Mucosa of gallbladder (tissue), 1 donor: ENCODE measurements at places on chromosomes 3 and 15. TPM values are rescaled to one million over a fixed set of nuclear protein-coding genes. Genes with fewer than 3 reads are reported as not detected.
A peak's percentile ranks its signal among the peaks of the same experiment; 100 is the strongest.

- peak; percentile 93 for DNase-seq
These were observed at the start of gene SCAMP2 for GRCh38 chr15:74873036-74873755. Gene SCAMP2, minus strand, starts transcription at chr15:74873365. Its CDS starts 110 bp downstream, at chr15:74873255.

GRCh38 chr3:105448338-105448982, 81.8 kb downstream of the ALCAM start:
- peak; percentile 11 for DNase-seq

- DNase-seq: no peak
These were observed 135.0 kb upstream of the UBE2E2 start for GRCh38 chr3:23068016-23068728.

- no peak for DNase-seq
These were observed 75.5 kb downstream of the SCN10A start for GRCh38 chr3:38740537-38740936.

DNA sequence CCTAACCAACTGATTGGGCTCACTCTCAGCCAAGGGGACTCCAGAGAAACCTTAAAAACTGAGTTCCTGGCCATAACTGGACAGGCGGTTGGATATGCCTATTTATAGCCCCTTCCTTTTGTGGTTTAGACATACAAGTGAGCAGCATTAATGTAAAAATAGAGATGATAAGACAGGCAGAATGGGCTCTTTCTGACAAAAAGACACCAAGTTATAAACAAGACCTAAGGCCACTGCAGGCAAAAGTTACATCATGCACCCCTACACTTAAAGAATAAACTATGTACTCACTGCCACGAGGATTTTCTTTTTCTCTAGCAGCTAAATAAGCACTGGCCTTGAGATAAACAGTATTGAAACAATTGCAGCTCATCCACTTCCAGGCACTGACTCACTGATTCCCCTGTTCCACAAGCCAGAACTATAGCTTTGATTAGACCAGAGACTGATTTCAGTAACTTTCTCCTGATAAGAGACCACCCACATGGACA, 30.1 kb downstream of the SUCNR1 start:
- DNase-seq: no peak

DNA sequence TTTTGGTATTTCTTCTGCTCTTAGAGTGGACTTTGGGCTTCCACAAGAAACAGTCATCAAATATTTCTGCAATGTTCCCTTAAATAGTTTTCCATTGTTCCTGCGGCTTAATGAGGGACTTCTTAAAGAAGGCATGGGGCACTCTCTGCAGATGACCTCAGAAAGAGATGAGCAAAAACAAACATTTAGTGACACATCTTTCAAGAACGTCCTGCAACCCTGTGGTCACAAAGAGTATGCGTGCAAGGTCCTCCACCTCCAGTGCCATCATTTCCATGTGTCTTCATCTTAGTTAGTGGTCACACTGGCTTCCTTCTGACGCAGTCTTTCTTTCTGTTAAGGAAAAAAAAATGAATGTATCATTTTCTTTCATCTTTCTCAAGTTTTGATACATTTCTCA, 56.2 kb downstream of the GREM1 start:
- no peak for DNase-seq

- no peak for DNase-seq
These were observed 164.1 kb upstream of the CCDC54 start for GRCh38 chr3:107213044-107213669.

DNA sequence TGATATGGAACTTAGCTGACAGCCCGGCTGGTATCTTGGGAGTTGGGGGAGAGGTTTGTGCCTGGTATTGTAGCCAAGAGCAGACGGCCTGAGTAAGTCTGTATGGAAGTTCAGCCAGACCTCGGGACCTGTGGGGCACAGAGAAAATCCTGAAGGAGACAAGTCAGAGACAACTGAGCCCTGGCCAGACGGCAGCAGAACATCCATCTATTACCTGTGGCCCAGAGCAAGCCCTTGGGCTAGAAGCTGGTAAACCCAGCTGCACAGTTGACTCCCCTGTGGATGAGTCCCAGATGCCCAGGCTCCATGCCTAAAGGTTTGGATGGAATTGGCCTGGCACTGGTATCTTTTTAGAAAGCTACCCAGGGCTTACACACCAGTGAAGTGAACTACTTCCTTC, 70.4 kb upstream of the DLG1 start:
- DNase-seq: no peak

DNA sequence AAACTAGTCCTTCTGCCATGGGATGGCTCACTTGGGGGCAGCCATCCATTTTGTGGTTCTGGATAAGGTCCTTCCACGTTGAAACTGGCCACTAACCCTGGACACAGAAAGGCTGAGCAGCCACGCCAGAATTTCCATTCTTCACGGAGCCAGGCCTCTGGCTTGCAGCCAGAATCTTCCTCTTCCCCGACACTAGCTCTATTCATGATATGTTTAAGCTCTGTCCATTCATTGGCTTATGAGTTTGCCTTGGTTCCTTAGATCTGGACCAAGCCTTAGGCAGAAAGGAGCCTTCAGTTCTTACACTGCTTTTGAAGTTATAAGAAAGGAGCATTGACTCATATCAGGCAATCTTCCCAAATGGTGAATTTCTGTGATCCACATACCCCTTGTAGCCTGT, 288.4 kb upstream of the GOLGA6L4 start:
- no peak for DNase-seq

DNA sequence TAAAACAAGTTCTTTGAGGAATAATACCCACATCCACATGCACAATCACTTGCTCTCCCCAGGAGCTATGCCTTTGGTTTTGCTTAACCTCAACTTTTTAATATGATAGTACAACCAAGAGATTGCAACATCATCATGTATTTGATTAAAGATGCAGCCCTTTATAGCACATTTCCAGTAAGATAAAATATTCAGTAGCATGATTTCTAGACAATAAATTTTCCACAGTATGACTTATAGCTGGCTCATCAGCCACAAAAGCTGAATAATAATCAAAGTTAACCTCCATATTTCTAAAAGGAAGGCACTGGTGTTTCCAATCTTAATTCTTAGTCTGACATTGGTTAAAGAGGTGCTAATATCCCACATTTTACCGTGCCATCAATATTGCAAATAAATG, 622.5 kb downstream of the TBL1XR1 start:
- no peak for DNase-seq

Gene ATP13A5
- total RNA-seq: 0.86 TPM

DNA sequence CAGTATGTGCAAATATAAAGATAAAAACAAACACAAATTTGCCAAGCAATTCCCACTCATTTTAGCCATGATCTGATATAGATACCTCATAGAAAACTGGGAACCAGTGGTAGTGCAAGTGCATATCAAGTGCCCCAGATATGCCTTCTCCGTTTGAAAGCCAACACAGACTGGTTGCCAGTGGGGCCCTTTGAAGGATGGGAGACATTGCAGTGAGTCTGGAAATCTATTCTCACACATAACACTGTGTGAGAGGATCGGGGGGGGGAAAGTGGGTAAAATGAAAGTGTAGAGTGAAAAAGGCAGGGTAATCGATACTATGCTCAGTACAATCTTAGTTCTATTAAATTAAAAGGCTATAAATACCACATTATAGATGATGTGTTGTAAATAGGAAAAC, 83.0 kb downstream of the CBLB start:
- DNase-seq: no peak

Gene RBP2
- 12.2 TPM for total RNA-seq

- DNase-seq: no peak
These were observed 50.2 kb downstream of the ATP11B start for GRCh38 chr3:182843478-182843877.

Gene SPINK8
- total RNA-seq: not detected

GRCh38 chr3:195139091-195139875, 131.7 kb downstream of the XXYLT1 start:
- no peak for DNase-seq

Gene CXCR6
- 11.9 TPM for total RNA-seq

DNA sequence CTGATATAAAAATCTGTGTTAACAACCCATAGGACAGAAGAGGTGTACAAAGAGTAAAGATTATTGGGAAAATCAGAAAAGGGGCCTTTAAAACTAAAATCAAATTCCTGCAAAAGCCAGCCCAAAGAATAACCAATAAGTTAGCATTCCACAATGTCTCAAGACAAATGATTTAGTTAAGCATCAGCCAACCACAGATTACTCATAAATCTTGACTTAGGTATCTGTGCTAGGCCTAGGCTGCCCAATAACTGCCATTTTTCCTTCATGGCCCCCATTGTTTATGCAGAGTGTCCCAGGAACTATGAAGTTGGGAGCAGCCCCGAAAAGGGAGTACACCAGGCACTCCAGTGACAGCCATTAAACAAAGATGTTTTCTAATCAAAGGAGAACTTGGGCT, 7.4 kb downstream of the TRANK1 start:
- DNase-seq: no peak

- DNase-seq: no peak
These were observed 234.1 kb downstream of the THSD4 start for GRCh38 chr15:71349336-71349735.

DNA sequence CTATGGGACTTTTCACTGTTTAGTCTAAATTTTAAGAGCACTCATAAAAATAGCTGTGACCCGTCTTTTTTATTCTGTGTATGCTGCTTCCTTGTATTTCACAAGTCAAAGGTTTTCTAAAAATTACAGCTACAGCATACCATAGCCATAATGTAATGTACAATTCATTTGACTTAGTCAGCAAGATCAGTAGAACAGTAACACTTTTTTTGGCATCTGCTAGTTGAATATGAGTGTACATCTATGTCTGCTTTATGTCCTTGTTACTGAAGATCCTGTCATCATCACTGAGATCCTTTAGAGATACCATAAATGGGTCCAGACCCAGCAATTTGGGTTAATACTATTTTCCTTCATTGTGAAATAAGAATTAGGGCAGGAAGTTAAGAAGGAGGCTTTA, 42.2 kb downstream of the CMSS1 start:
- no peak for DNase-seq

Gene PLCL2
- 26.1 TPM for total RNA-seq
